Activated naive CD8-positive, alpha-beta T cell treated with anti-CD3 and anti-CD28 coated beads, Interleukin-2, amount 50 U/mL, for 24 hours (primary cell): ENCODE measurements at places on chromosomes 3 and 15.
A peak's percentile ranks its signal among the peaks of the same experiment; 100 is the strongest.

GRCh38 chr3:98564282-98565005 lies 29.0 kb downstream of the CPOX start:
- DNase-seq = no peak

GRCh38 chr15:36075333-36075732 lies 504.1 kb upstream of the CDIN1 start:
- DNase-seq = no peak

GRCh38 chr15:77181305-77182074 lies 110.6 kb upstream of the TSPAN3 start:
- peak; percentile 29 for DNase-seq

DNA sequence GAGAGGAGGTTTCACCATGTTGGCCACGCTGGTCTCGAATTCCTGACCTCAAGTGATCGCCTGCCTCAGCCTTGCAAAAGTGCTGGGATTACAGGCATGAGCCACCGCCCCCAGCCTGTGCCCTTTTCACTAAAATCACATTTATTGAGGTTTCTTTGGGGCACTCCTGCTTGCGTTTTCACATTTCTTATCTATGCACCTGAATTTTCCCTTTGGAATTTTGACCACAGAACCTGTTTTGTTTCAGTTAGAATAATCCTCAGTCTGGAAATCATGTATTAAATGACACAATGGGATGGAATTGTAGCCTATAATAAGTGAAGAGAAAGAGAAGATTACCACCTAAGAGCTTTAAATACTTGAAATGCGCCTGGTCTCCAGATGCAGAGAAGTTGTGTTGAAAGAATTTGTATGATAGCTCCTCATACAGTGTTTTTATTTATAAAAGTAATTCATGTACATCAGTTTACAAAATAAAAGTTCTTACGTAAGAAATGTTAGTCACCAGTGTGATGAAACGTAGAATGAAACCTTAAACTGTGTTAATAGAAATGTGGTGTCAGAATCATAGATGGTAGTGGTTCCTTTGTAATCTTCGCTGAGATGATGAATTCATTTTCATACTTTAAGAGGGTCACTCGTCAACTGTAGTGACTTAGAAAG lies 107.0 kb downstream of the TCF12 start:
- no peak for DNase-seq

GRCh38 chr15:95742256-95742655 lies 588.2 kb upstream of the NR2F2 start:
- no peak for DNase-seq
